Smooth muscle cell of bladder (primary cell): ENCODE measurements at places on chromosomes 7 and 10. TPM values are rescaled to one million over a fixed set of nuclear protein-coding genes. Genes with fewer than 3 reads are reported as not detected.

Gene RPEL1
- under 0.01 TPM in 1 of 2 replicates, not detected in the other for total RNA-seq

Gene NEUROG3
- not detected in 2 replicates for total RNA-seq

Gene WDFY4
- total RNA-seq: not detected in 2 replicates

Gene ANKRD30A
- not detected in 2 replicates for total RNA-seq

Gene PDE6C
- total RNA-seq: not detected in 2 replicates

Gene MMP21
- total RNA-seq: under 0.01 and 0.09 TPM in 2 replicates

Gene PNLIPRP1
- total RNA-seq: not detected in 2 replicates

Gene FOXI2
- not detected in 2 replicates for total RNA-seq

Gene CPN1
- total RNA-seq: not detected in 2 replicates

Gene BHLHA15
- 0.37 TPM in 1 of 2 replicates, not detected in the other for total RNA-seq

Gene CDH23
- total RNA-seq: 0.14 and 0.18 TPM in 2 replicates

Gene ZPBP
- not detected in 2 replicates for total RNA-seq

Gene GFRA1
- total RNA-seq: 1.6 and 2.7 TPM in 2 replicates

Gene EPHA1
- total RNA-seq: 0.09 and 0.14 TPM in 2 replicates

Gene TMEM236
- total RNA-seq: under 0.01 TPM in 2 replicates

Gene CLDN4
- total RNA-seq: 0.14 and 1.5 TPM in 2 replicates

Gene NPY4R
- total RNA-seq: 0.71 and 1.1 TPM in 2 replicates

Gene LLCFC1
- not detected in 2 replicates for total RNA-seq

Gene TAS2R41
- total RNA-seq: not detected in 2 replicates

Gene GSDME
- 48.9 and 91.6 TPM in 2 replicates for total RNA-seq

Gene TRIM73
- total RNA-seq: 0.18 and 0.71 TPM in 2 replicates

Gene CALHM3
- not detected in 2 replicates for total RNA-seq

Gene MMRN2
- total RNA-seq: 1.7 and 1.8 TPM in 2 replicates

Gene WDR11
- 58.5 and 62.4 TPM in 2 replicates for total RNA-seq

Gene NYAP1
- 0.14 and 0.74 TPM in 2 replicates for total RNA-seq

Gene GJD4
- total RNA-seq: not detected in 2 replicates

Gene CC2D2B
- 0.14 and 0.18 TPM in 2 replicates for total RNA-seq

Gene PALD1
- under 0.01 and 0.37 TPM in 2 replicates for total RNA-seq

Gene TMEM130
- 0.09 and 0.14 TPM in 2 replicates for total RNA-seq

Gene ZNF239
- 5.3 and 6.8 TPM in 2 replicates for total RNA-seq

Gene SPDYE9
- total RNA-seq: not detected in 2 replicates

Gene CREB5
- 2.9 and 5.8 TPM in 2 replicates for total RNA-seq

Gene KNDC1
- 0.57 and 1.3 TPM in 2 replicates for total RNA-seq

Gene FXYD4
- total RNA-seq: not detected in 2 replicates

Gene SLC18A3
- total RNA-seq: not detected in 2 replicates

Gene TMEM140
- total RNA-seq: 9.5 and 14.6 TPM in 2 replicates

Gene PTPN20
- 0.14 and 1.5 TPM in 2 replicates for total RNA-seq

Gene BAIAP2L1
- 1.3 and 1.4 TPM in 2 replicates for total RNA-seq

Gene ZFYVE27
- total RNA-seq: 16.9 and 20.2 TPM in 2 replicates

Gene GRM3
- total RNA-seq: not detected in 2 replicates

Gene CCZ1B
- 43.9 and 50.2 TPM in 2 replicates for total RNA-seq

Gene PLAU
- 36.7 and 143 TPM in 2 replicates for total RNA-seq

Gene GLI3
- total RNA-seq: 4.1 and 5.1 TPM in 2 replicates

Gene TBXAS1
- total RNA-seq: 0.92 and 3.7 TPM in 2 replicates

Gene NOS3
- 1.3 TPM in 2 replicates for total RNA-seq

Gene AS3MT
- total RNA-seq: 6.1 and 13.0 TPM in 2 replicates

Gene AFAP1L2
- total RNA-seq: 0.09 and 0.14 TPM in 2 replicates

Gene RELN
- 0.43 and 0.74 TPM in 2 replicates for total RNA-seq

Gene ACHE
- not detected in 2 replicates for total RNA-seq

Gene GHRHR
- not detected in 2 replicates for total RNA-seq

Gene ACSM6
- total RNA-seq: not detected in 2 replicates

Gene OPN4
- total RNA-seq: not detected in 2 replicates

Gene AOAH
- not detected in 2 replicates for total RNA-seq

Gene ICA1
- total RNA-seq: under 0.01 TPM in 2 replicates

Gene TEX36
- total RNA-seq: not detected in 2 replicates

Gene RASA4B
- 1.8 and 2.0 TPM in 2 replicates for total RNA-seq
